ENCODE measurements at places on chromosomes 16 and 17.
A peak's percentile ranks its signal among the peaks of the same experiment; 100 is the strongest.

GRCh38 chr16:56356276-56357240, 68.8 kb downstream of the AMFR start:
- no peak for DNase-seq

DNA sequence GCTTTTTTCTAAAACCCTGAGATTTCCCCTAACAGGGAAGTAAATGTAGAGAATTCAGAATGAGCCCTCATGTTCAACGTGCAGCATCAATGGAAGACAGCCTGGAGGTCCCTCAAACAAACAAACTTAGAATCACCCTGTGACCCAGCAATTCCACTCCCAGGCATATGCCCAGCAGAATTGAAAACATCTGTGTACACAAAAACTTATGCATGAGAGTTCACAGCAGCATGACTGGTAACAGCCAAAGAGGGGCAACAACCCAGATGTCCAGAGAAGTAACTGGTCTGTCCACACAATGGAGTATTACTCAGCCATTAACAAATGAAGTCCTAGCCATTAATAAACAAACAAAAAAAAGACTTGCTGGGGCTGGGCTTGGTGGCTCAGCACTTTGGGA, 252.7 kb downstream of the PARN start:
- DNase-seq, result no peak

DNA sequence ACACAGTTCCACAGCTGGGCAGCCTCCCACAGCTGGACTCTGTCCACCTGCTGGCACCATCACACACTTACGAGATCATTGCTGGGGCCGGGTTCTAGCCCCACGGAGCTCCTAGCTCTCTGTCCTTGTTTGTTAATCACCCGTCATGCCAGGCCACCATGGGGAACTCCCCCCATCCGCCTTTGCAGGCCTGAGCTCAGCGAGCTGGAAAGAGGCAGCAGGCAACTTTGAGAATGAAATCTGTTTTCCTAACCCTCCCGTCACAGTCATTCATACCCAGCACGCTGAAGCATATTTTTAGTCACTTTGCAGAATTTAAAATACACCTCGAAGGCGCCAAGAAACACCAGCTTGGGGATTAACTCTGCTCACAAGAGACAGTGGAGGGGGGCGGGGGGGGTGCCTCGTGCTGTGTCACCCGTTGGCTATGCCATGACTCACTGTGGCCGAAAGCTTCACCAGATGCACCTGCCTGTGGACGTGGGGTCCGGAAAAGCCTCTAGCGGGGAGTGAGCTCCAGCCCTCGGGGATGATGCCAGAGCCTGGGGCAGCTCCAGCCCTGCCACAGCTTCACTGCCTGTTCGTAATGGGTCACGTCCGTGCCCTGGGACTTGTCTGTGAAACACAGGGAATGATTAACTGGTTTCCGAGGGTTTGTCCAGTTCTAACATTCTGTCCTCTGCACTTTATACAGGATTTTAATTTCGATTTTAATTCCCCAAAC, 1.4 kb upstream of the SPNS2 start:
- no peak for DNase-seq

DNA sequence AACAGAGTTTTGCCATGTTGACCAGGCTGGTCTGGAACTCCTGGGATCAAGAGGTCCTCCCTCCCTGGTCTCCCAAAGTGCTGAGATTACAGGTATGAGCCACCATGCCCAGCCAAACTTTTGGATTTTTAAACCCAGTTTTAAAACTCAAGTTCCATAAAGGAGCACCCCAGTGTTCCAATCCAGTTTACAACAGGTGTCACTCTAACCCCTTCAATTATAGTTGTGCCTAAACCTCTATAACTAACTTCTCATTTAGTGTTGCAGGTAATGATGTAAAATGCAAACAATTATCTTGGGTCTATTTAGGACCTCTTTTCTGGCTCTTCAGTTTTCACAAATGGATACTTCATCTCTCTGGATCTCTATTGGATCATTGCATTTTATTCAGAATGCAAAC, 7.8 kb upstream of the ADAP2 start:
- no peak for DNase-seq

DNA sequence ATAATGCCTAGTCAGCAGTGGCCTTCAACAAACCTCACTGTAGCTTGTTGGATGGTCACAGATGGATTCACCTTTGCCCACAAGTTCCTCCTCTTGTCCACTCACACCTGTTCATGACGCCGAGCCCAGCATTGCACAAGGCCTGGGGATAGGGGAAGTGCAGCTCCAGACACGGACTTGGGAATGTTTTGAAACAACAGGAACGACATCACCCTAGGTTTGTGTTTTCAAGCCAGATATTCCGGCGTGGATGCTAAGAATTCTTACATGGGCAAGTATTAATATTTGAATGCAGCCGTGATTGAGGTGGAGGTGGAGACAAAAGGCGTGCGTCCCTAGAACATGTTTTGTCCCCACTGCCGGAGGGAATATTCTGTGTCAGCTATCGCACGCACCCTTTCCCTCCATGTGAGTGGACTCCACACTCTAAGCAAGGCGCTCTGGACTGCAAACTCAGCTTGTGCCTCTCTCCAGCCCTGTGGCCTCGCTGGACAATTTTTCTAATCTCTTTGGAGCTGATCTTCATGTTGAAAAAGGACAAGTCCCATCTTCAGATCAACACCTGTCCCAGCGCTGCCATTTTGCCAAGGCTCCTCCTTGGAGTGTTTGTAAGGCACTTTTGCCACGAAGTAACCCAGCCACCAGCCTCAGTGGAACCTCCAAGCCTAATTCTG, 2.0 kb upstream of the BANP start:
- no peak for DNase-seq

GRCh38 chr17:28043296-28043695, 819 bp downstream of the NLK start:
- DNase-seq, result no peak

DNA sequence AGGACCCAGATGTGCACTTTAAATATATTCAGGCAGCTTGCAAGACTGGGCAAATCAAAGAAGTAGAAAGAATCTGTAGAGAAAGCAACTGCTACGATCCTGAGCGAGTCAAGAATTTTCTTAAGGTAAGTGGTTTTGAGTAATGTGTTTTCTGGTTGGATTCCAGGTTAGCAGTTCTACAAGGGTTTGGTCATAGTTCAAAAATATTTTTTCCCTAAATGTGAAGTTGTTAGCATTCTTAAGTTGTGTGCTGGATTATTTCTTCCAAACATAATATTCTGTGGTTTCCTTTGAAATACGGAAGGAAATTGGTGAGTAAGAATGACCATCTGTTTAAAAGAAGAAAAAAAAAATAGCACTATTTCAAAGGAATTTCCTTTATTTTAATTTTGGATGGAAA, 38.4 kb downstream of the PTRH2 start:
- DNase-seq, result peak; percentile 74
